ENCODE measurements at places on chromosomes 16 and 17.

- no peak for DNase-seq
These were observed 11.5 kb upstream of the C17orf113 start for GRCh38 chr17:42061646-42062487.

DNA sequence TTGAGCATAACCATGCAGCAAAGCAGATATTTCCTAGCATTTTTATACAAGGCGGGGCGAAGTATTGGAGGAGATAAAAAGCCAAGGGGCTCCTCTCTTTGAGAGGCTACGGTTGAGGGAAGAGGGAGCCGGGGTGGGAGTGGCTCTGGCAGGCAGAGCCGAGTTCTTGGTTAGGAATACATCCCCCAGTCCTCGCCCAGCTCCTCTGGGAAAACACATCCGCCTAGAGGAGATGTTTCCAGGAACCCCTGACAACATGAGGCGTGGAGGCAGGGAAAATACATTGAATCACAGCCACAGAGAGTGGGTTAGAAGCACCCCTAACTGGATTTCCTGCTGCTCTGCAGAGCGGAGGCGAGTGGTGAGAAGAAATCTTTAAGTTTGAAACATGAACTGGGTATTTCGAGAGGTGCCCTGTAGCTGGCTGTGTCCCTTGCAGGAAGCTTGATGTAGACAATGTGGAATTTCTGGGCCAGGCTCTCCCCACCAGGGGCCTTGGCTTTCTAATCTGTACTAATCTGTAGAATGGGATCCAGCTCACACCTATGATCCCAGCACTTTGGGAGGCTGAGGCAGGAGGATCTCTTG lies 27.3 kb downstream of the TTYH2 start:
- DNase-seq = no peak

DNA sequence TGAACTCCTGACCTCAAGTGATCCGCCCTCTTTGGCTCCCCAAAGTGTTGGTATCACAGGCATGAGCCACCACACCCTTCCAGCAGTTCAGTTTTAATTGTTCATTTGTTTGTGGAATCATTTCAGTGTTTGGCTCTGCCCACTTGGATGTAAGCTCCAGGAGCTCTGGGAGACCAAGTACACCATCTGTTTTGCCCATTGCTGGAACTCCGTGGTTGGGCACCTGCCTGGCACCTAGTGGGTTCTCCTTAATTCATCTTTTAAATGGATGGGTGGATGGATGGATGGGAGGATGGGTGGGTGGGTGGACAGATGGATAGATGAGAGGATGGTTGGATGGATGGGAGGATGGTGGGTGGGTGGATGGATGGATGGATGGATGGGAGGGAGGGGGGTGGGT lies 953 bp upstream of the NECAB2 start:
- no peak for DNase-seq

- DNase-seq = no peak
These were observed 1.8 kb downstream of the CACNG4 start for GRCh38 chr17:66966298-66966697.

- no peak for DNase-seq
These were observed 8.9 kb downstream of the UBTF start for GRCh38 chr17:44210342-44211192.

DNA sequence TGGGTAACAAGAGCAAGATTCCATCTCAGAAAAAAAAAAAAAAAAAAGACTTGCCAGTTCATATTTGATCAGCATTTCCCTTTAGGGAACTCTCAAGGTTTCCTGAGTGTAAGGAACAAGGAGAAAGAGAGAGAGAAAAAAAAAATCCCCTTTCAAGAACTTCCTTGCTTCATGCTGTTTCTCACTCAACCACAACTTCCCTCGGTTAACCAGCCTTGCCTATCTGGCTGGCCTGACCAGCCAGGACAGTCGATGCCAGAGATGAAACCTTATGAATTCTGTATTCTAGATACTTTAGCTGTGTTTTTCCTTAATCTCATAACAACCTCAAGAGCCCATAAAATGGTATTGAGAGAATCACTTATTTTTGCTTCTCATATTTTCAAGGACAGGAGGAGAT lies 2.6 kb upstream of the N4BP1 start:
- DNase-seq = no peak

DNA sequence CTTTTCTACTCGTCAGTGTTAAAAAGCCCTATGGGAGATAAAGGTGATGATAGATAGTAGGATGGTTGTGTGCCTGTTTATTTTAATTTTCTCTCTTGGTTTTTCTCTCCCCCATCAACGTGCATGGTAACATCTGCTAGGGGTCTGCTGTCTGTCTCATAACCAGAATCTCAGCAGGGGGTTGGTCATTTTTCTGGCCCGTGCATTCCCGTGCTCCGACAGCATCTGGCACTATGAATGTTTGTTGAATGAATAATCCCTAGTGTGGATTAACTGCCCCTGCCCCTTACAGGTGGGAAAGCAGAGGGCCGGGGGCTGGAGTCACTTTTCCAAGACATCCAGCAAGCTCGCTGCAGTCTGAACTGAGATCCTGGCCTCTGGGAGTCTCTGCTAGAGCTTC lies 6.3 kb downstream of the CA5A start:
- DNase-seq = no peak

- no peak for DNase-seq
These were observed 26.0 kb upstream of the RSL1D1 start for GRCh38 chr16:11877374-11877773.

- DNase-seq = no peak
These were observed 7.2 kb upstream of the METTL9 start for GRCh38 chr16:21592191-21592590.

DNA sequence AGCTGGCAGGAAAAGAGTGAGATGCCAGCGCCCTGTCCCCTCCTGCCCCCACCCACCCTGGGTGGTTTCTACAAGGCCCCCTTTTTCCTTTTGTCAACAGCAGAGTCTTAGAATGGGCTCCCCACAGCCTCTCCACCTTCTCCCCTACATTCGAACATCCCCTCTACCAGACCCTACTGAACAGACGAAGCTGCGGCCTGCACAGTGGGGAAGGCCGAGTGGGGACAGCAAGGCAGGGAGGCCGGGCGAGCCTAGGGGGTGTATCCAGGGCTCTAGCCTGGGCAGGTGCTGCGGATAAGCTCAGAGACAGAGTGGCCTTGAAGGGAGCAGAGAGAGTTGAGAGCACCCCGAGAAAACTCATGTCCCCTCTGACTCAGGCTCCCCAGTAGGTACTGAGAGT lies 7.4 kb downstream of the ZACN start:
- no peak for DNase-seq

DNA sequence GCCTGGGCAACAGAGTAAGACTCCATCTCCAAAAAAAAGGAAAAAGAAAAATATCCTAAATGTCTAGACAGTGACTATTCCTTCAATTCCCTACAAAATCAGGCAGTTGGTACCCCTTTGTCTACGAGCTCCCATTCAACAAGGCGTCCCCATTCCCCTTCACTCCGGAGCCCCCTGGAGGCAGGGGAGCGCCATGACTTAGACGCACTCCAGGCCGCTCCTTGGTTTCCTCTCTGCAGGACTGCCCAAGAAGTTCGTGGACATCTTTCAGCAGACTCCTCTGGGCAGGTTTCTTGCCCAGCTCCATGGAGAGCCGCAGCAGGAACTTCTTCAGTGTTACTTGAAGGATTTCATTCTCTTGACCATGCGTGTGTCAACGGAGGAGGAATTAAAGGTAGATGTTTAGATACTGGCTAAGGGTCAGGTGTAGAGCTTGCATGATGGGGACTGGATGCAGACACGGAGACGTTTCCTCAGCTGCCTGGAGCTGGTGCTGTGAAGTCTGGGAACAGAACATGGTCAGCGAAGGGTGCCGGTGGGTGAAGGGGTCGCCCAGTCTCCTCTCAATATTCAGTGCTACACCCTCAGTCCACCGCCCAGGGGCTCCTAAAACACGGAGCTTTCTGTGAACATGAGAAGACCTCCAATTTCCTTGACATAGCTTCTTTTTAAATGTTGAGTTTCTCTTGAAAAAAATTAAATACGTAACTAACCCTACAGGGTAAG lies 53.3 kb upstream of the ENDOV start:
- DNase-seq = no peak

DNA sequence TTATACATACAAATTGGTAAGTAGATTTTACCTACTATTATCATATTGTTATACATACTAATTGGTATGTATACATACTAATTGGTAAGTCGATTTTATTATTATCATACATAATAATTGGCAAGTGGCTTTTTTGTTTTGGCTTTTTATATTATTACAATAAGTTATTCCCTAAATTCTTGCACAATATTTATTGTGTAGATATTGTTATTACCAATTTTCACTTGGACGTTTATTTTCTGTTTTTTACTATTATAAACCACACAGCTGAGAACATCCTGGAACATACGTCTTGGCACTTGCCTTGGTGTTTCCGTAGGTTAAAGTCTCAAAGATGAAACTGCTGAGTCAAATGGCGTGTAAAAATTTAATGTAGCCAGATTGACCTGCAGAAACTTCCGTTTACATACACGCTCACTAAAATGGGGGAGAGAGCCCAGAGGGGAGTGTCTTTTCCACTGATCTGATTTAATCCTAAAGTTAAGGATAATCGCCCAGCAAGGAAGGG lies 18.9 kb downstream of the GNGT2 start:
- no peak for DNase-seq

- no peak for DNase-seq
These were observed 150.3 kb upstream of the CORO6 start for GRCh38 chr17:29772981-29773380.

GRCh38 chr17:69331756-69332155 lies 4.8 kb upstream of the ABCA5 start:
- DNase-seq = no peak

- no peak for DNase-seq
These were observed 13.3 kb downstream of the HOXB1 start for GRCh38 chr17:48517478-48517877.

DNA sequence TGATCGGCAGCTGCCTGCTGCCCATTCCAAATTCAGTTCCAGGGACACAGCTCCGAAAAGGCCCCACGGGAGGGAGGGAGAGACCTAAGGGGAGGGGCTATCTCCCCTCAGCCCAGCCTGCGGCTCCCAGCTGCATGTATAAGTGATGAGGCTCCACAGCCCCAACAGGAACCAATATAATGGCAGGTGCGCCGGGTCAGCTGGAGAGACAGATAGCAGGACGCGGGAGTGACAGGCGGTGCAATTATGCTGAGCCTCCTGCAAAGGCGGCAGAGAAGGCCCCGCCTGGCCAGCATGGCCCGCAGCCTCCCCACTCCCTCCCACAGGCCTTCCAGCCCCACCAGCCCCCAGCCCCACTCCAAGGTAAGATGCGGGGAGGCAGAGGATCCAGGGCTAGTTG lies 8.1 kb upstream of the C1QL1 start:
- DNase-seq = no peak

DNA sequence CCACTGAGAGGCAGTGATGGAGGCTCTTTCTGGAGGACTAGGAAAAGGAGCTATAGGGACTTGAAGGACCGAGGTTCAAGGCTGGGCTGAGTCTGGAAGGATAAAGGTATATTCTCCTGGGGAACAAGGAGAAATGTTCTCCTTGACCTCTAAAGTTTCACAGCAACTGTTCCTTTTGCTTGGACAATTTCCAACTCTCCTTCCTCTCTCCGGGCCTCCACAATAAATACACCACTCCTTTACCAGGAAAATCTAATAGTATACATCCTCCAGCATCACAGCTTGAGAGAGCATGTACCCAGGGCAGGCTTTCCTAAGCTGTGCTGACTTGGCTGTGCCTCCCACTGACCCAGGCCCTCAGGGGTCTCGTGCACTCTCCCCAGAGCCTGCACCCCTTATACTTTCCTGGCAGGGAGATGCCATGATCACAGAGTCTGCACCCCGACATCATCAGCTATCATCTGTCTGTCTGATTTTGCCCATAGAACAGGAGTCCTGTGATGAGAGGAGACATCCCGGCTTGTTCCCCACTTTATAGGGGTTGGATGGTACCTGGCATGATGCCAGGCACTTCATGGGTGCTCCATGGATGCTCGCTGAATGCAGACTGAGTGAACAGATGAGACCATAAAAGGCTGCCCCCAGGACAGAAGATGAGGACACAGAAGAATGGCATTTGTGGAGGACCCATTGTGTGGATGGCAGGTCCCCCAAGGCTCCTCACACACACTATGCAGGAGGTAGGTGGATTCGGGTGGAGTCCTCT lies 582.6 kb upstream of the CDH5 start:
- DNase-seq = peak; percentile 44

- DNase-seq = no peak
These were observed 30.9 kb downstream of the ABCC1 start for GRCh38 chr16:15980329-15980728.

DNA sequence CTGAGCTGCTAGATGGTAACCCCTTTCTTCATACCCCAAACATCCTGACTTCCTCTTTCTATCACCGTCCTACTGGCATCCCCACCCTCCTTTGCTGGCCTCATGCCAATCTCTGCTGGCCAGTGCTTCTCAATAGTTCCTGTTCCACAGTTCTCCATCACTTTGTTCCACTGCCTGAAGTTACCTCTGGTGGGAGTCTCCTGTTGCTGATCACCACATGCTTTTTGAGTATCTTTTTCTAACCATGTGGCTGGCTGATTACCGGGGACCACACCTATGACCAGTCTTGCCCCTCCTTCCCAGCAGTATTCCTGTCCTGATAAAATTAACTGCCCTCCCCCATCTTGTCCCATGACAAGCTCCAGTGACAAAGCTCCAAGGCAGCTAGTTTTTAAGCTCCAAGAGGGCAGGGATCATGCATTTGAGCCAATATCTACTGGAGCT lies 380.4 kb upstream of the CCL2 start:
- no peak for DNase-seq

- DNase-seq = no peak
These were observed 83.4 kb downstream of the FOXL1 start for GRCh38 chr16:86661706-86662105.

- no peak for DNase-seq
These were observed 14.6 kb upstream of the SPHK1 start for GRCh38 chr17:76369804-76370203.

DNA sequence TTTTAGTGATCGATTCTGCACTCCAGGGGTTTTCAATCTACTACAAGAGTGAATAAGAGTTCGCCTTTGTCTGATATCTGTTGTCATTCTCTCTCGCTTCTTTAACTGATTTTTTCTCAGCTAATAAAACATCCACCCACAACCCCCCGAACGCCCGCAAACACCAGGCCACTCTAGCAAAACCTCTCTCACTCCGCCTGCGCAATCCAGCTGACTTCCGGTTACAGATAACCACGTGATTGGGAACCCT lies 338 bp upstream of the RPL19 start:
- peak; percentile 95 for DNase-seq

GRCh38 chr16:624526-625070 lies 6.2 kb upstream of the WFIKKN1 start:
- DNase-seq = no peak

- DNase-seq = no peak
These were observed 2.4 kb upstream of the CCL3L1 start for GRCh38 chr17:36198831-36199465.

GRCh38 chr17:35447499-35447898 lies 1.1 kb downstream of the SLFN13 start:
- no peak for DNase-seq
